Activated T-cell treated with anti-CD3 and anti-CD28 coated beads, Interleukin-2, amount 50 U/mL, for 72 hours (primary cell): ENCODE measurements at places on chromosomes 5 and 9. TPM values are rescaled to one million over a fixed set of nuclear protein-coding genes. Genes with fewer than 3 reads are reported as not detected.

DNA sequence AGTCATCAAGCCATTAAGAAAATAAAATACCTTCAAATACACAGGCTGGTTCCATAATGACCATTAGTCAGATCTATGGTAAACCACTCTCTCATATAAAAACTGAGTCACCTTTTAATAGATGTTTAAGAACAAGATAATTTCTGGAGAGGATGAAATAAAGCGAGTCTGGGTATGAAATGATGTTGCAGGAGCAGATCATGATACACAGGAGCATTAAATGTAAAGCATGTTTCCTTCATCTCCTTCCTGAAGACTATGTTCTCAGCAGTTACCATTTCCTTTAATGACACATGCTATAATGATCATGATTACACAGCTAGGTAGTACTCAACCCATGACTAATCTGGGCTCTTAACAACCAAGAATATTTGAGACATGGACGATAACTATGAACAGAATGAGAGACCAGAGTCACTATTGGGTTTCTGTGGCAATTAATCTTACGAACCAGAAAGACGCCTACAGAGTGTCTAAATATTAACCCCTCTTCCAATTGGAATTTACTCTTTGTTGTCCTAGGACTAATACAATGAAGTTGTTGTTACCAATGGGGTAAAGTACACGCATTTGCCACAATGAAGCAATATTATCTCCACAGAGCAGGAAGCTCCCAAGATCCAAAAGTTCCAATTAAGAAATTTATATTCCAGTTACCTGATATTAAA lies 105.6 kb downstream of the NR6A1 start:
- DNase-seq = no peak

DNA sequence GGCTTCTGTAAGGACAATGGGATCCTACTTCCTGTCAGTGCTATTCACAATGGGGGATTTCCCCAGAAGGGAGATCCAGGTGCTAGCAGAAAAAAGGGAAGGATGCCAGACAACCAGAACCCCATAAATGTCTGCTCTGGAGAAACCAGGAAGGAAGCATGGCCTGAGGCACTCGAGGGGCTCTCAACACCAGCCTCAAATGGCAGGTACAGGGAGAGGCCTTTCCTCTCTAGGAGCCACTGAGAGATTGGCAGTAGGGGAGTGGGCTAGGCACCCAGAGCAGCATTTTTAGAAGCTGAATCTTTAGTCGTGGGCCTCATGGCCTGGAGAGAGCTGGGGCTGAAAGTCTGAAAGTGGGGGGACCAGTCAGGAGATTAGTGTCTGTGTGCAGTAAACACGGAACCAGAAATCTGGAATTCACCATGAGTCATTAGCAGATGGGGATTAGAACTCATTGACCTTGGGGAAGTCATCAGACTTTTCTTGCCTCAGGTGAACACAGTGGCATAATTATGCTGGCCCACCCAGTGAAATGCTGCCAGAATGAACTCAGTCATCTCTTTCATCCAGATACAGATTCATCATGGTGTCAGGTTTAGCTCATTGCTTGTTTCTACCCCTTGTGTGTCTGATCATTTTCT lies 28.3 kb downstream of the ARHGEF28 start:
- no peak for DNase-seq

DNA sequence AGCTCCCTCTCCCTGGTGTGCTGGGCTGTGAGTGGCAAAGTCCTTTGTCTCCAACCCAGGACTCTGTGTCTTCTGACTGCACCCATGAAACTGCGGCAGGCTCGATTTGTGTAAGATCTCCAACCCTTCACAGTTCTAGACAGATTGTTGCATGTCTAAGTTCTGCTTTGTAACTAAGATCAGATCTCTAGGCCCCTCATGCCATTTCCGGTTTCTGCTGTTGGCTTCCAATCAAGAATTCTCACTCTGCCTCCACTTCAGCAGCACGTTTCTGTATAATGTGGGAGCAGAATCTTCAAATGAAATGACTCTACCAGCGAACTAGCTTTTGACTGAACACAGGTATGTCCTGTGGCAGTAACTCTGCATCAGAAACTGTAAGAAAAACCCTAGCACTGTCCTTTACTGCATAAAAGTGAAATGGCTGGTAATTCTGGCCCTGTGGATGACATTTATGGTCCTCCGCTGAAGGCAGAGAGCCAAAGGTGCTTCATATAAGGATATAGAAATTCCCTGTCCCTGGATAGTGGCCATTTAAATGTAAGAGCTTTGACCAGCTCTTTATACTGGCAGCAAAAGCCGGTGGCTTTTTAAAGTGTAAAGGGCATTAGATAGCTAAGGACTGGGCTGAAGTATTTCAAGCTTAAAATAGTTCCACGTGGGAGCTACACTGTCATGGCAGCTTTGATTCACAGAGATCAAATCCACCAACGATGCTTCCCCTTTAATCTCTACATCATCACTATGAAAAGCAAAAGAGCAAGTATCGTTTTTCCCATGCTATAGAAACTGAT lies 319.0 kb upstream of the CDH6 start:
- DNase-seq = no peak

DNA sequence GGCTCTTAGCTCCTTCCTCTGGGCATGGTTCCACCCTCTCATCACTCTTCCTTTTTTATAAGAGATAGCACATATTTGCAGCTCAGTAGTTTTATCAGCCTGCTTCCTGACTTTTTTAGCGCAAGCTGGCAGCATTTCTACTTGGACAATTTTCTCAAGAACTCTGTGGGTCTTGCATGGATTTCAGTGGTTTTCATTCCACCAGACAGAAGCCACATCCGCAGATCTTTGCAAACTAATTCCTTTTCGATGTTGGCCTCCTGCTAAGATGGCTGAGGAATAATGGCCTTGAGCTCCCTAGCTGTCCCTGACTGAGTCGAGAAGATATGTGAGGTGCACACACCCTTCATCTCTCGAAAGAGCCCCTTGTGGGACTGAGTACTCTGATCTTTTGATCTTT lies 49.5 kb downstream of the GALNT12 start:
- no peak for DNase-seq

MCTP1 gene
- 0.28 TPM for total RNA-seq

DNA sequence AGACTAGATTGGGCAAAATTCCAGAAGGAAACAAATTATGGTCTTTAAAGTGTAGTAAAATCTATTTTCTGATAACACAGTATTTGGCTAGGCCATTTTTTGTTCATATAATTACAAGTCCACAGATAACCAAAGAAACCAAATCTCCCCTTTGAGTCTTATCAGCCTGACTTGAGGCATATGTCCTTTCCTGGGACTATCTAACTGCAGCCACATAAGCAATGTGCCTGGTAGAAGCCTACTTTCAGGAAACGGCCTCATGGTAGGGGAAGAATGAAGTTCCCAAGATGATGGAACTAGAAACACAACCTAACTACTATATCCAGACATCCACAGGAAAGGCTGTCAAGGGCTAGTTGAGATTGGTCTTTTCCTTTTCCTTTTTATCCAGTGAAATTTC lies 130.0 kb downstream of the PIK3R1 start:
- no peak for DNase-seq

GDF9 gene
- total RNA-seq = 2.8 TPM

GRCh38 chr9:111069183-111069582 lies 30.9 kb upstream of the LPAR1 start:
- no peak for DNase-seq

PHF24 gene
- total RNA-seq = 1.00 TPM

- DNase-seq = no peak
These were observed 1.6 kb upstream of the C5orf52 start for GRCh38 chr5:157669701-157670097.

TAS2R1 gene
- total RNA-seq = not detected

HMMR gene
- 88.1 TPM for total RNA-seq

GRCh38 chr9:133347515-133347984 lies 381 bp downstream of the MED22 start:
- DNase-seq = peak; percentile 54
